ENCODE measurements at places on chromosomes 2 and 18.

GRCh38 chr2:127853671-127854070 lies 4.3 kb downstream of the POLR2D start:
- no peak for DNase-seq

- DNase-seq: no peak
Observed at GRCh38 chr2:215805493-215805892, 207.9 kb downstream of the MREG start.

DNA sequence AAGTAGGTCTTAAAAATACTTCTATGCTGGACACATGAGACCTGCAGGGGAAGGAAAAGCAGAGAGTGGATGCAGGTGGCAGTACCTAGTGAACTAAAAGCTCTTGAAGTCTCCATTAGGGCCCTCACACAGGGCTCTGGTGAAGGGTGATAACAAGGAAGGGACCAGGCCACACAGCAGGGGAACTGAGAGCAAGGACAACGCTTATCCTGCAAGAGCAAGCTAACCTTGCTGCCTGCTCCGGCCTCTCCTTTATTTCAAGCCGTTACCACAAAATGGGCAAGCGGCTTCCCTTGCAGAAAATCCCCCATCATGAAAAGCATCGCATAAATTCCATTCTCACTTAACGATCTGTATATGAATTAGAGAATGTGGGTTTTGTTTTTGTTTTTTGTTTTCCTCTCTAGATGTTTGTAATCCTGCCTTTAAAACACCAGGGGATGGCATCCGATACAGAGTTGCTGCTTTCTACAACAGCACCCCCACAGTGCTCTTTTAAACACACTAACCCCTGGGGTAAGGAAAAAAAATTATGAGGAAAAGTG lies 64.5 kb downstream of the CACNB4 start:
- DNase-seq: no peak

DNA sequence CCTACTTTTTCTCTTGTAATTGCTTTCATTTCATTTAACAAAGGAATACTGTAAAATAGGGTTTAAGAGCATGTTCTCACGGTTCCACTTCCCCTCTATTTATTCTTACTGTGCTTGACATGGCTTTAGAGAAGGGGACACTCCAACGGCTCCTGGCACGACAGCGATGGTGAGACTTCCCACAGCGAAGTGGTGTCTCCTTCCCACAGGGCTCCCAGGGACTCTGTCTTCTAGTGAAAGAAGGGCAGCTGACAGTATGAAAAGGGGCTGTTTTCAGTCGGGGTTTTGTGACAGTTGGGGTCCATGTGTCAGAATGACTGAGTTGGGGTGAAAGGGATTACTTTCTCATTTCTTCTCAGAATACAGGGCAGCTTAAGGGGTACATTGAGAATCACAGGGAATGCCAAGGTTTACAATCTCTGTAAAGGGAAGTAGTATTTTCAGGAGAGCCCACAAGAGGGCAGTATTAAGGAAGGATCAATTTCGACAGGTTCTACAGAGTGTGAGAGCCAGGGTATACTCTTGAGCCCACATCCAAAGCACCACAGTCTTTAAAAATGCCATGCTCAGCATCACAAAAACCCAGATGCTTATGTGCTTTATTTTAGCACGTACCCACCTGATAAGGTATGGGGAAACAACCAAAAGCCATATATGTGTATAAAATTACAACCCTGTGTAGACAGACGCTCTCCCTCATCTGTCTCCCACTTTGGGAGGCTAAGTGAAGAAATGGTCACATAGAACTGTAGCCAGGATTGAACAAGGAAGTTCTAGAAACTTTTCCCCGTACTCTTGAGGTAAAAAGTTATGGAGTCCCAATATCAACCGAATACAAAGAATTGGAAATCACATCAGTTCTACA lies 31.3 kb upstream of the RAPGEF4 start:
- DNase-seq: no peak

- no peak for DNase-seq
Observed at GRCh38 chr18:48306838-48307237, 102.3 kb downstream of the ZBTB7C start.

DNA sequence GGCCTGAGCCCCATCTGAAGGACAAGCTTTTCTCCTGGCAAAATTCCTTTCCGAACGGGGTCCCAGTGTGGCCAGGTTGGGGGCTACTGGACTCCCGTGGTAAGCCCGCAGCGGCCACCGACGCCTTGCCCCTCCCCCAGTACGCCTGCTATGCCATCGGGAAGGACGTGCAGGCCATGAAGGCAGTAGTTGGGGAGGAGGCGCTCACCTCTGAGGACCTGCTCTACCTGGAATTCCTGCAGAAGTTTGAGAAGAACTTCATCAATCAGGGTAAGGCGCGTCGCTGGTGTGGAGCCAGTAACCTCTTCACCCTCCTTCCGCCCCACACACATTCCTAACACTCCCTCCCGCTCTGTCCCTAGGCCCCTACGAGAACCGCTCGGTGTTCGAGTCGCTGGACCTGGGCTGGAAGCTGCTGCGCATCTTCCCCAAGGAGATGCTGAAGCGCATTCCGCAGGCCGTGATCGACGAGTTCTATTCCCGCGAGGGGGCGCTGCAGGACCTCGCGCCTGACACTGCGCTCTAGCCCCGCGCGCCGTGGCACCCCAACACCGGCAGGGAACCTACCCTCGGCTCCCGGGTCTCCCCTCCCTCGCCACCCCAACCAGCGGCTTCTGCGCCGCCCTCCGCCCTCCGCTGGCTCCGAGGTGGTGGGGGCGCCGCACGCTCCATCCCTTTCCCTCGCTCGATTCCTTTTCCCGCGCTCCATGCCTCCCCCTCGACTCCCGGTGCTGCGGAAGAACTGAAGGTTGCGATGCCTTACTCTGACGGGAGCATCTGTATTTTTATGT lies 13.6 kb upstream of the ANKRD53 start:
- DNase-seq: peak; percentile 60

DNA sequence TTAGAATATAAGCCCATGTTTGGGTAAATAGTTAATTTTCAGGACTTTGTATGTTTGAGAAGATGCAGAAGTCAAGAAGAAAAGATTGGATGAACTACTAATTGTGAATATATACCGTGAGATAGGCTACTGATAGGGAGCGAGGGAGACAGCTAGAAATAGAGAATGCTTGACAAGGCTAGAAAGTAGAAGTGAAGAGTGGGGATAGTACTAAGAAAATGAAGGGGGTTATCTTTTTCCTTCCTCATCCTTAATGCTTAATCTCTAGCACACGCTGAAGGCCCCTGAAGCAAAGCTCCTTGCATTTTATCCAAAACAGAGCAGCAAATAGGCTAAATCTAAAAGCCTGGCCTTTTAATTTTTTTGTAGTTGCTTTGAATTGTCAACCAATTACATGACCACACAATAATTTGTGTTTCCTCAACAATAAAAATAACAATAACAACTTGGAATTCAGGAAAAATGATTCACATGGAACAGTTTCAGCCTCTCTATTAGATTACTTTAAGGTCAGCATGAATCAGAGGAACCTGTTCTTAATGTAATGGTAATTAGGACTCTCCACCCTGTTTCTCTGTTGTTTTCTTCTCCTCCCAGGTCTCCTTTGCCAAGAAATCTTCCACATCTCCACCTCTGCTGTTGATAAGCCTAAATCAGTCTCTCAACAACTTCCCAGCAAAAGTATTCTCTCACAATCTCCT lies 1071.3 kb upstream of the ZEB2 start:
- DNase-seq: no peak

- no peak for DNase-seq
Observed at GRCh38 chr18:38790303-38790702, 1224.7 kb upstream of the CELF4 start.

DNA sequence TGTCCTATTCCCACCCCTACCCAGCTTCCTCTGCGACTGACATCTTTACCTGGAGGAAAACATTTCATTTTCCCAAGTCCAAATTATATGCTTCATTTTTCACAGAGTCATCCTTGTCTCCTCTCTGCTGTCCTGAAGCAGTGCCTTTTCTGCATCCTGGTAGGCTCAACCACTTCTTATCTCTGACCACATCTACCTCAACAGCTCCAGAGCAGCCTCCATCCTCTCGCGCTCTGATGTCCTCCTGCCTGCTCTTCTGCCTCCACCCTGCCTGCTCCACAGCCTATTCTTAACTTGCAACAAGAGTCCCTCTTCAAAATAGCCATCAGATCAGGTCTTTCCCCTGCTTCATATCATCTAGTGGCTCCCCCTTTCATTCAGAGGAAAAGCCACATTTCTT lies 457.1 kb downstream of the PARD3B start:
- DNase-seq: no peak

DNA sequence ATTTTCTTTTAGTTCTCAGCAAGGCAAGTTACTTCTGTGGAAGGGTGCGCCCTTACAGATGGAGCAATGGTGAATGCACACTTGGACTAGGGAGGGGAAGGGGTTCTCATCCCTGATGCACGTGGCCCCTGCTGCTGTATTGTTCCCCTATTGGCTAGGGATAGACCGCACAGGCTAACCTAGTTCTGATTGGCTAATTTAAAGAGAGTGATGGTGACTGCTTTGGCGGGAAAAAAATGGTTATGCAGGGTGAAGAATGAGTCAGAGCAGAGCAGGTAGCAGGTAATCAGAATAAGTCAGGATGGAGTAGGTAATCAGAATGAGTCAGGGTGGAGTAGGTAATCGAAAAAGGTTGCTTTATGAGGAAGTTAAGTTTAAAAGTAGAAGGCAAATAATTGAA lies 171.5 kb downstream of the MTCL1 start:
- DNase-seq: no peak

DNA sequence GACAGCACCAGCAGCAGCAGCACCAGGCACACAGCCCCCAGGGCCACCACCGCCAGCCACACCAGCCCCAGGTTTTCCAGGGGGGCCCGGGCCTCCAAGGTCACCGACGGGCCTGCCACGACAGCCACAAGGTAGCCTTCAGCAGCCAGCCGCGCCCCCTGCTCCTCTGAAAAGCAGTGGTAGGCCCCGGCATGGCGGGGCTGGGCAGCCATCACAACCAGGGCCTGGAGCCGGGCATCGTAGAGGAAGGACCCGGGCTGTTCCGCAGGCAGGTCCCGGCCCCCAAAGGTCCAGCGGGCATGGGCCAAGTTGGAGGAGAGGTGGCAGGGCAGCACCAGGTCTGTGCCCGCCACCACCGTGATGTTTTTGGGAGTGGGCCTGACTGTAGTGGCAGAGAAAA lies 3.3 kb upstream of the ANKRD39 start:
- DNase-seq: no peak

- no peak for DNase-seq
Observed at GRCh38 chr2:119289093-119289492, 65.5 kb downstream of the STEAP3 start.

- no peak for DNase-seq
Observed at GRCh38 chr2:9101763-9102425, 98.4 kb upstream of the MBOAT2 start.

- no peak for DNase-seq
Observed at GRCh38 chr2:223950448-223951347, 5.6 kb upstream of the WDFY1 start.

GRCh38 chr18:23824669-23825068 lies 135.4 kb downstream of the LAMA3 start:
- DNase-seq: no peak

- no peak for DNase-seq
Observed at GRCh38 chr2:81084101-81084500, 779.5 kb upstream of the LRRTM1 start.

GRCh38 chr2:18345848-18346247 lies 214.6 kb downstream of the RDH14 start:
- DNase-seq: no peak

DNA sequence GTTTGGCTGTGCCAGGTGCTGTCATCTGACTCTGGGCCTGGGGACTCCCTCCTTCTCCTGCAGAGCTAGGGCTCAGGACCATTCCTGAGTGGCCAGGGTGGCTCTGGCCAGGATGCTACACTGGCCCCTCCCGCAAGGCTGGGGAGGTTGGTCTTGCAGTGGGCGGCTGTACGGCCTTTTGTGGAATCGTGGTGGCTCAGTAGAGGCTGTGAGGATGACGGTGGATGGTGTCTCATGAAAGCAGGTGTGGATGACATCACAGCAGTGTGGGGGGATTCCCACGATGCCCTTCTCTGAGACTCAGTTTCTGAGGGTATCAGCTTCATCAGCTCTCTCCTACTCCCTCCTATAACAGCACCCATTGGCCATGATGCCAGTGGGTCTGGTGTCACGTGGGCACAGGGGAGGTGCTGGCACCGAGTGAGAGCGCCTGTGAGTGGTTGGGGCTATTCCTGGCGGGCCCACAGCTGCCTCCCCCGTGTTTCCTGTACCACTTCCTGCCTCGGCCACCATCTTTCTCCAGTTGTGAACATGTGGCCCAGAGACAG lies 144.2 kb upstream of the HDAC4 start:
- DNase-seq: peak; percentile 22

DNA sequence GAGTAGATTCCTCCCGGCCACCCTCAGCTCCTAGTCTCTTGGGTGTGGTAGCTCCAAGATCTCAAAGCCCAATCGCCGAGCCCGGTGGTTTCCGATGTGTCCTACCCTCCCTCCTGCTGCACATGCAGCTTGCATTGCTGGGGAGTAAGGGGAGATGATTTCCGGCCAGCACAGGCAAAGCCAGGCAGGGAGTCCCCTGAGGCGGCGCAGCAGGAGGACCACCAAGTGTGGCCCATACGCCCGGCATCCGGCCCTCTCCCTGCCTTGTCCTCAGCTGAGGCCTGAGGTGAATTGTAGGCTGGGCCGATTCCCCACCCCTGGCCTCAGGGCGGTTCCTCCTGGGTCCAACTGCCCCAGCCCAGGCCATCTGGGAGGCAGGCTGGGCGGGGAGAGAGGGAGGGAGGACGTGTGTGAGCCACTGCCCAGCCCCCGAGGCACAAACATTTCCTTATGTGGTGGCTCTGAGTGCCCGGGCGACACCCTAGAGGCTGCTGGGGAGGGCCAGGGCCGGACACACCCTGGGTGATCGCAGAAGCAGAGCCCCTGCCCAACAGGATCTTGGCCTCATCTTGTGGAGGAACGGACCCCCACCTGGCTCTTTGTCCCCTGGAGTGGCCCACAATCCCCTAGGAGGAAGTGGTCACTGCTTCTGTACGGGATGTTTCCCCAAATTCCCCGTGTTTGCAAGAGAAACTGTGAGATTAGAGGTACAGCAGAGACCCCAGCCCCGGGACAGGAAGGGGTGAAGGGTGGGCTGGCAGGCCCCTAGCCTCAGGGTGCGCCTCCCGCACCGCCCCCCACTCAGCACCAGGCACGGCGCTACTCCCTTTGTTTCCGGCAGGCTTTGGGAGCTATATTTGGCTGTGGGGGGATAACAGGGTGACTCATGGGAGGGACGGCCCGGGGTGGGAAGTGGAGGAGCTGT lies 41.9 kb upstream of the PTMA start:
- DNase-seq: no peak

- no peak for DNase-seq
Observed at GRCh38 chr2:12549641-12550040, 167.1 kb upstream of the TRIB2 start.

- DNase-seq: no peak
Observed at GRCh38 chr2:161128885-161129284, 31.3 kb upstream of the TANK start.

- no peak for DNase-seq
Observed at GRCh38 chr18:13180614-13181375, 37.8 kb upstream of the LDLRAD4 start.

Measured in stimulated activated CD4-positive, alpha-beta T cell treated with anti-CD3 and anti-CD28 coated beads, TNF-alpha, amount 100 ng/mL, for 24 hours (primary cell).